Vagina (tissue), 2 donors: ENCODE measurements at places on chromosomes 5 and 9. TPM values are rescaled to one million over a fixed set of nuclear protein-coding genes. Genes with fewer than 3 reads are reported as not detected.

Gene EGR1
- 119 TPM for total RNA-seq

Gene C9
- total RNA-seq = not detected

Gene GAS1
- 163 TPM for total RNA-seq

Gene GARIN3
- not detected for total RNA-seq

Gene SLC1A3
- total RNA-seq = 18.9 TPM

DNA sequence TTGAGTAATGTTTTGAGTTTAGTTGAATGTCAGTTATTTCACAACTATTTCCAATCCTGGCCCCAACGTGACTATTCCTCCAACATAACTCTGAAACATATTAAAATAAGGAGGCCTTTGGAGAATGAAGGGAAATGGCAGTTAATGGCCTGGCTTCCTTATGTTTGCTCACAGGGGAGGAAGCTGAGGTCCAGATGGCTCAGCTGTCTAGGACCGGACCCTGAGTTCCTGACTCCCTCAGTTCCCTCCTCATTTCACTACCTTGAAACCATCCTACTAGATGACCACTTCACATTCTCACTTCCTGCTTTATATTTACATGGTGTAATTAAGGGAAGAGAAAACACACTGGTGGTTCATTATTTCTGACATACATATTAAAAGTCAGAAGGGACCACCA is 6.6 kb downstream of the OTULINL start:
- H3K36me3 ChIP-seq = no peaks in the 10 kb centered on the region
- no peak overlapping the region for H3K4me3 ChIP-seq
- H3K4me1 ChIP-seq = peaks cover 5% of the 10 kb centered on the region
- no peak overlapping the region for H3K27ac ChIP-seq

- H3K27ac ChIP-seq = no peak overlapping the region
- peaks cover 3% of the 10 kb centered on the region for H3K36me3 ChIP-seq
- H3K27me3 ChIP-seq = no peaks in the 10 kb centered on the region
- peaks cover 86% of the 10 kb centered on the region for H3K4me1 ChIP-seq
- H3K4me3 ChIP-seq = no peak overlapping the region
- peak; percentile 78 for DNase-seq
Measured at GRCh38 chr5:135393229-135393628, 5.8 kb downstream of the MACROH2A1 start.

DNA sequence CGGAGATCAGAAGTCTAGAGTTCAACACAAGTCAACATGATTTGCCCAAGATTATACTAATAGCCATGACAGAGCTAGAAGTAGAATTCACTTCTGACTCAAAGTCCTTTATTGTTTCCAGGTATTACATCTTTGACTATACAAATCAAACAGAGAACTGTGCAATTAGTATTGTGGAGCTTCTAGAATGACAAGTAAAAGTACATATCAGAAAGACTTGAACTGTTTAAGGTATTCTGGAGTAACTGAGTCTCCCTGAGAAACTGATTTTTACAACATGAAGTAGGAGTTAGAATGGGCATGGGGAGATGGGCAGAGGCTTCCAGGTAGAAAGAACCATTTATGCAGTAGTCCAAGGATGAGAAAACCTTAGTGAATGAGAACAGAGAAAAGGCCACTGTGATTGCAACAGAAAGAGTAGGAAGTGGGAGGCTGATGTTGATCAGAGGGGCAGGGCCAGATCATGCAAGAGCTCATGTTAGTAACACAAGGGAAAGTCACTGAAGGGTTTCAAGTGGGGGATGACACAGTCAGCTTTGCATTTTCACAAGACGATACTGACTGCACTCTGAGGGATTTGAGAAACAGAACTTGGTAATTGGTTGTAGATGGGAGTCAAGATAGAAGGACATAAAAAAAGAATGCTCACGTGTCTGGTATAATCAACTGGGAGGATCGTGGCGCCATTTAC is 280.7 kb downstream of the RFX3 start:
- H3K4me3 ChIP-seq = no peak overlapping the region
- H3K36me3 ChIP-seq = no peaks in the 10 kb centered on the region
- H3K4me1 ChIP-seq = no peaks in the 10 kb centered on the region

GRCh38 chr5:155309021-155309746 is 295.6 kb downstream of the KIF4B start:
- no peaks in the 10 kb centered on the region for H3K27me3 ChIP-seq
- no peaks in the 10 kb centered on the region for H3K36me3 ChIP-seq
- DNase-seq = no peak
- no peak overlapping the region for H3K27ac ChIP-seq

- DNase-seq = no peak
- no peak overlapping the region for H3K4me3 ChIP-seq
- no peak overlapping the region for H3K27ac ChIP-seq
- no peaks in the 10 kb centered on the region for H3K27me3 ChIP-seq
- H3K36me3 ChIP-seq = no peaks in the 10 kb centered on the region
- H3K4me1 ChIP-seq = no peaks in the 10 kb centered on the region
Measured at GRCh38 chr5:128674837-128675446, 136.9 kb upstream of the FBN2 start.

DNA sequence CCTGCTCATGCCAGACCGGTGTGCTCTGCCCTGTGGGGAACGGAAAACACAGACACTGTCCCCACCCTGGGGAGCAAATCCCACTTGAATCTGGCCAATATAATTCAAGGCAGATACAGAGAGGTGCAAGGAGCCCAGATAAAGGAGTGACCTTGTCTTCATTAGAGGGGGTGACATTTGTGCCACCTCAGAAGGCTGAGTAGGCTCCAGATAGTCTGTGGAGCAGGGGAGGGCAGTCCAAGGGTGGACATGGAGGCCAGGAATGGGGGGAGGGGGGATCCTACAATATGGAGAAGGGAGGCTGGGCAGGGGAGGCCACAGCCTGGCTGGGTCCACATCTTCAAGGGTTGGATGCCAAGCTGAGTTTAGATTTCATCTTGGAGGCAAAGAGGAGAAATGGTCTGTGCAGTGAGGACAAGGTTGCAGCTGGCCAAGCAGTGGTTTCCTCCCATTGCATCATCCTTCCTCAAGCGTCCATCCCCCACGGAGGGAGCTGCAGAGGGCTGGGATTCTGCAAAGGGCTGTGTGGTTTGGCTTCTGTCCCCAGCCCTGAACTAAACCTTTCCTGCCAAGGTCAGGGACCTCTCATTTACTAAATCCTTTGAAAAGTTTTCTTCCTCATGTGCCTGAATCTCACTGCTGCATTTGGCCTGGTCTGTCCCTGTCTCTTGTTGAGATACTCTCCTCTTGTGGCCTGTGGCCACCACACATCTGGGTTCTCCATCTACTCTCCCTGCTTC is 60.1 kb downstream of the GALNT12 start:
- no peaks in the 10 kb centered on the region for H3K36me3 ChIP-seq
- H3K4me3 ChIP-seq = no peak overlapping the region
- H3K27me3 ChIP-seq = no peaks in the 10 kb centered on the region
- peak overlapping the region; percentile 67 for H3K27ac ChIP-seq
- H3K4me1 ChIP-seq = peaks cover 53% of the 10 kb centered on the region
- no peak for DNase-seq
